ENCODE measurements at places on chromosomes 7 and 10. TPM values are rescaled to one million over a fixed set of nuclear protein-coding genes. Genes with fewer than 3 reads are reported as not detected.

HOXA13 gene
- total RNA-seq = under 0.01 TPM

SUN3 gene
- total RNA-seq = 0.10 TPM

TMEM176A gene
- total RNA-seq = 2.1 TPM

AMPH gene
- total RNA-seq = 0.10 TPM

GPR26 gene
- under 0.01 TPM for total RNA-seq

MRM2 gene
- total RNA-seq = 4.4 TPM

SPACDR gene
- total RNA-seq = 0.73 TPM
